SJCRH30 (cell line): ENCODE measurements at places on chromosomes 1 and 21. TPM values are rescaled to one million over a fixed set of nuclear protein-coding genes. Genes with fewer than 3 reads are reported as not detected.
A peak's percentile ranks its signal among the peaks of the same experiment; 100 is the strongest.

DNA sequence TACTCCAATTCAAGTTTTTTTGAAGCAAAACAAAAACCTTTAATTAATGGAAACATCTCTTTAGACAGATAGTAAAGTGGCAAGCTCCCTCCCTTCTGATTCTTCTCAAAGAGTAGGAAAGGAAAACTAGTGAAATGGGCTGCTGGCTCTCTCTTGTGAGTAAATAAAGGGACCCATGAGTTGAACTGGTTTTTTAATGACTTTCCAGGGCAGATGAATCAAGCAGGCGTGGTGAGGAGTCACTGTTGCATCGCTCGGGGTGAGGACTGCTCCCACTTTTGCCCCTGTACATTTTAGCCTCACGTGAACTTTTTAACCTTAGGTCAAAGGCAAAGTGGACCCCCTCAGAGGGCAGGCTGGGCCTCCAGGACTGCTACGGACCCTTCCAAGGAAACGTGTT lies 64.8 kb downstream of the ABCA4 start:
- no peak overlapping the region for H3K4me3 ChIP-seq
- H3K27me3 ChIP-seq = peaks cover 8% of the 10 kb centered on the region; the same call in 1 of the 2 replicates
- no peak overlapping the region for H3K27ac ChIP-seq
- no peaks in the 10 kb centered on the region for H3K4me1 ChIP-seq

GRCh38 chr1:37083603-37084002 lies 49.3 kb upstream of the GRIK3 start:
- no peak overlapping the region for H3K4me3 ChIP-seq
- H3K4me1 ChIP-seq = no peaks in the 10 kb centered on the region
- no peaks in the 10 kb centered on the region for H3K36me3 ChIP-seq

- no peak overlapping the region for H3K4me3 ChIP-seq
- DNase-seq = no peak
- peaks cover 17% of the 10 kb centered on the region for H3K36me3 ChIP-seq
- no peaks in the 10 kb centered on the region for H3K4me1 ChIP-seq
- no peaks in the 10 kb centered on the region for H3K27me3 ChIP-seq
- H3K27ac ChIP-seq = no peak overlapping the region
These were observed 14.3 kb downstream of the TRIM11 start for GRCh38 chr1:228392111-228392936.

DNA sequence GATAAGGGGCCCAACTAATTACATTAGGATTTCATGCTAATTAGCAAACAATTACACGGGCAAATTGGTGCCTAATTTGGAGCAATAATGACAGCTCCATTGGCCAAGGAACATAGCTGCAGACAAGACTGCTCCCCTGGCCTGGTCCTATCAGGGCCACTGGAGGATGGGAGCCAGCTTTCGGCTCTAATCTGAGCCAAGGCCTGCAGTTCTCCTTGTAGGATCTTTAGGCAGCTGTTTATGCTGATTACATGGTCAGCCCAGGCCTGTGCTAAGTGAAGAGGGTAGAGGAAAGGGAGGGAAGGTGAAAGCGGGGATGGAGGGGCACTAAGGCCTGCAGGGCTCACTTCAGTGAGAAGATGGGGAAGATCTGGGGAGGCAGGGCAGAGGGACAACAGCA lies 12.4 kb upstream of the ADGRB2 start:
- no peaks in the 10 kb centered on the region for H3K36me3 ChIP-seq
- H3K27ac ChIP-seq = peak overlapping the region; percentile 5; the same call in 1 of the 2 replicates
- peak; percentile 64 for DNase-seq
- H3K27me3 ChIP-seq = peaks cover 3% of the 10 kb centered on the region; the same call in 1 of the 2 replicates
- peaks cover 7% of the 10 kb centered on the region; the same call in 1 of the 2 replicates for H3K4me1 ChIP-seq

The ADAMTS4 gene
- total RNA-seq = 9.6 and 11.0 TPM in 2 replicates

The GLIS1 gene
- not detected in 2 replicates for total RNA-seq

The CLIC4 gene
- 157 and 169 TPM in 2 replicates for total RNA-seq

The TMEM69 gene
- total RNA-seq = 47.6 and 50.6 TPM in 2 replicates

The FMO4 gene
- total RNA-seq = 0.87 and 1.4 TPM in 2 replicates
